ENCODE measurements at places on chromosomes 11 and 22. TPM values are rescaled to one million over a fixed set of nuclear protein-coding genes. Genes with fewer than 3 reads are reported as not detected.

The CYB5R2 gene
- 0.53 TPM for total RNA-seq

The KRTAP5-9 gene
- not detected for total RNA-seq

The ISX gene
- total RNA-seq = 3.0 TPM

The ASPHD2 gene
- 0.04 TPM for total RNA-seq

The CARD18 gene
- total RNA-seq = not detected

The OR52E5 gene
- total RNA-seq = not detected

Data from HepG2 (cell line).